HepG2 (cell line): ENCODE measurements at places on chromosomes 1 and 21.

- H3K27me3 ChIP-seq: peaks cover 11% of the 10 kb centered on the region
- H3K4me3 ChIP-seq: no peak overlapping the region
- DNase-seq: no peak
Measured at GRCh38 chr1:58926152-58926551, 142.3 kb upstream of the JUN start.

DNA sequence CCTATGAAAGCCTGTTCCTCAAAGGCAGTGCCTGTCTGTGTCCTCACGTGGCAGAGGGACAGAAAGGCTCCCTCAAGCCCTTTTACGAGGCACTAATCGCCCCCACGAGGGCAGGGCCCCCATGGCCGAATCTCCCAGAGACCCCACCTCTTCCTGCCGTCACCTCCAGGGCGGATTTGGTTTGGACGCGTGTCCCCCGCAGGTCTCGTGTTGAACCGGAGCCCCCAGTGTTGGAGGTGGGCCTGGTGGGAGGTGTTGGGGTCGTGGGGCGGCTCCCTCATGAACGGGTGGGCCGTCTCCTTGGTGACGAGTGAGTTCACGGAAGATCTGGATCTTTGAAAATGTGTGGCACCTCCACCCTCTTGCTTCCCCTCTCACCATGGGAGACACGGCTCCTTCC lies 27.6 kb downstream of the CFAP74 start:
- H3K27me3 ChIP-seq: peaks cover 45% of the 10 kb centered on the region; the same call in 2 of the 3 replicates
- H3K27ac ChIP-seq: no peak overlapping the region
- H3K36me3 ChIP-seq: no peaks in the 10 kb centered on the region
- no peaks in the 10 kb centered on the region for H3K4me1 ChIP-seq

GRCh38 chr1:179251675-179252074 lies 22.2 kb upstream of the ABL2 start:
- no peaks in the 10 kb centered on the region for H3K4me1 ChIP-seq
- no peaks in the 10 kb centered on the region for H3K27me3 ChIP-seq
- peak; percentile 44 for DNase-seq
- no peak overlapping the region for H3K27ac ChIP-seq

GRCh38 chr1:93607814-93608186 lies 73.8 kb downstream of the BCAR3 start:
- DNase-seq: no peak
- peaks cover 61% of the 10 kb centered on the region for H3K4me1 ChIP-seq
- no peak overlapping the region for H3K27ac ChIP-seq
- peaks cover 2% of the 10 kb centered on the region for H3K36me3 ChIP-seq
- H3K27me3 ChIP-seq: no peaks in the 10 kb centered on the region
- H3K4me3 ChIP-seq: no peak overlapping the region

DNA sequence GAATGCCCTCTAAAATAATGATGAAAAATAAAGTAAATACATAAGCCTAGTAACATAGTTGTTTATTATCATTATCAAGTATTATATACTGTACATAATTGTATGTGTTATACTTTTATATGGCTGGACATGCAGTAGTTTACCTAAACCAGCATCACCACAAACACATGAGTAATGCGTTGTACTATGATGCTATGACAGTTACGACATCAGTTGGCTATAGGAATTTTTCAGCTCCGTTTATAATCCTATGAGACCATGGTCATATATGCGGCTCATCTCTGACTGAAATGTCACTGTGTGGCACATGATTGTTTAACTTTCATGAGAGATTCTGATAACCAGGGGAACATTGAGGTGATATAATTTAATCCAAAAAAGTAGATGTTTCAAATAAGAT lies 352.1 kb downstream of the ST6GALNAC3 start:
- DNase-seq: no peak
- no peak overlapping the region for H3K27ac ChIP-seq
- no peaks in the 10 kb centered on the region for H3K27me3 ChIP-seq
- H3K4me1 ChIP-seq: no peaks in the 10 kb centered on the region

DNA sequence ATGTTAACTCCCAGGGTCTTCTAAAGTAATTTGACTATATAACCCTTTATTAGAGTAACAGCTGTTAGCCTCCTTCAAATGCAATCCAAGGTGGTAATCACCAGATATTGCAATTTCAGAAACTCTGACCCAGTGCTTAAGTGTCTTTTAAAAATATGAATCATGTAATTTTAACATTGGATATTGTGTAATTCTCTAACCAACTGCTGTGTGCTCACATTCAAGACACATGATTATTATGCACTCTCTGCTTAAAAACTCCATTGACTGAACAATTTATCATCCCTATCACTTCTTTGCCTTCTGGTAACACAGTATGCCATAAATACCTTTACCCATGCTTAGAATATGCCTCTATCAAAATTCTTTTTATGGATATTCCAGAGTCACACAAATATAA lies 537.4 kb upstream of the RGS18 start:
- no peaks in the 10 kb centered on the region for H3K36me3 ChIP-seq
- no peak for DNase-seq
- no peak overlapping the region for H3K27ac ChIP-seq

DNA sequence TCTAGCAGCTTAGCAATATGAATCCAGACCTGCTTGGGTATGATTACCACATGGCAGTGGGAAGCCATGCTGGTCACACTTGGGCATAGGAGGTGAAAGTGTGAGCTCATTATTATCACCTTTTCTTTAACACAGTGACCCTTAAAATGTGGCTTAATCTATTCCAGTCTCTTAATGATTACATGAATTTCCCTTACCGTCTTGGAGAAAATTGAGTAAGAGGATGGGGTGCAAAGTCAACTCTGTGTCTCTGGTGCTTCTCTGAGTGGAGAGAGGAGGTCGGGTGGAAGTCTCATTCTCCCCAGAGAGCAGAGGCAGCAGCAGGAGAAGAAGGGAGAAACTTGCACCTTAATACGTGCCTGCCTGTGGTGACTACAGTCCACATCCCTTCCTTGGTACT lies 91.3 kb downstream of the FGGY start:
- H3K27ac ChIP-seq: no peak overlapping the region
- no peaks in the 10 kb centered on the region for H3K27me3 ChIP-seq
- DNase-seq: no peak
- no peak overlapping the region for H3K4me3 ChIP-seq
